ENCODE measurements at places on chromosomes 5 and 9. TPM values are rescaled to one million over a fixed set of nuclear protein-coding genes. Genes with fewer than 3 reads are reported as not detected.

The FOXD4L4 gene
- under 0.01 TPM for total RNA-seq

The TMED7 gene
- 173 TPM for total RNA-seq

The ADRA1B gene
- 0.56 TPM for total RNA-seq

The PLK2 gene
- 322 TPM for total RNA-seq

The IL5 gene
- total RNA-seq: not detected

The RFK gene
- 13.8 TPM for total RNA-seq

The SLC4A9 gene
- not detected for total RNA-seq

The MEGF10 gene
- total RNA-seq: not detected

The CYLC2 gene
- not detected for total RNA-seq

The FGFR4 gene
- 0.90 TPM for total RNA-seq

The SLC36A3 gene
- not detected for total RNA-seq

The LCN15 gene
- total RNA-seq: not detected

The HSPB3 gene
- total RNA-seq: 0.54 TPM

The GABRG2 gene
- total RNA-seq: not detected

The KIF24 gene
- 2.5 TPM for total RNA-seq

The DPYSL3 gene
- 50.2 TPM for total RNA-seq

The PCA3 gene
- not detected for total RNA-seq

The SMARCA2 gene
- 29.2 TPM for total RNA-seq

The SPINK5 gene
- not detected for total RNA-seq

The SLC1A1 gene
- total RNA-seq: 3.9 TPM

The BNIP1 gene
- 35.3 TPM for total RNA-seq

The RPS23 gene
- total RNA-seq: 3,189 TPM

The PCDHGB7 gene
- total RNA-seq: 5.8 TPM

The ANKRD18B gene
- 13.4 TPM for total RNA-seq
